ENCODE measurements at places on chromosomes 13 and 19.

- no peak for DNase-seq
Observed at GRCh38 chr13:43725460-43725859, 61.3 kb downstream of the ENOX1 start.

- DNase-seq, result no peak
Observed at GRCh38 chr13:51122868-51123566, 11.9 kb upstream of the C13orf42 start.

DNA sequence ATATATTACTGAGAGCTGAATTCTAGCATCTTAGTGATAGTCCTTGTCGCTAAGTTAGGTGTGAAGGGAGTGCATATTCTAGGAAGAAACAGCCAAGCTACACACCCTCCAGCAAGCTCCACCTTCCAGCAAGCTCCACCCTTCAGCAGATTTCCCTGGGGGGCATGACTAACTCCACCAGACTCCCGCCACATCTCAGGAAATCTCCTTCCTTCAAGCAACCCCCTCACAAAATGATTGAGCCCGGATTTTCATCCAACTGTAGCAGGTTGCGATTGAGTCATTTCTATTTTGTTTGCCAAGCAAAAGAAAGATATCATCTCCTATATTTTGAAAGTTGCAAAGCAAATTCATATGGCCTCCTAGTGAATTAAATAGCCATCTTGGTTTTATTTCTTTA, 162.1 kb upstream of the TMTC4 start:
- no peak for DNase-seq

- no peak for DNase-seq
Observed at GRCh38 chr19:808423-808775, 11.1 kb downstream of the PTBP1 start.

DNA sequence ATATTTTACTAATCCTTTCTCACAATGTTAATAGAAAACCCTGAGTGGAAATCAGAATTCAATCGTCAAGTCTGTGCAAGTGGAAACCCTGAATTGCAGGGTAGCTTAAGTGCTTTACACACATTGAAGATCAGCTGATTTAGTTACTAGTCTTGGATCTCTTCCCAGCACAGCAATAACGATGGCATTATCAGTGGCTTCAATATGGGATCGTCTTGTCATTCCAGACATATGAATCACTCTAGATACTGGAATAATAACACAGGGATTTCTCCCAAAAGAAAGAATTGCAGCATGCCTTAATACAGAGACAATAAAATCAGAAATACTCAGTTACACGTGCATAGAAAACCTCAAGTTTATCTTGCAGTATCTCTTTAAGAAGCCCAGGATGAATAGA, 12.6 kb upstream of the METTL21C start:
- DNase-seq, result no peak

GRCh38 chr13:29162638-29163235, 342.6 kb downstream of the MTUS2 start:
- no peak for DNase-seq

DNA sequence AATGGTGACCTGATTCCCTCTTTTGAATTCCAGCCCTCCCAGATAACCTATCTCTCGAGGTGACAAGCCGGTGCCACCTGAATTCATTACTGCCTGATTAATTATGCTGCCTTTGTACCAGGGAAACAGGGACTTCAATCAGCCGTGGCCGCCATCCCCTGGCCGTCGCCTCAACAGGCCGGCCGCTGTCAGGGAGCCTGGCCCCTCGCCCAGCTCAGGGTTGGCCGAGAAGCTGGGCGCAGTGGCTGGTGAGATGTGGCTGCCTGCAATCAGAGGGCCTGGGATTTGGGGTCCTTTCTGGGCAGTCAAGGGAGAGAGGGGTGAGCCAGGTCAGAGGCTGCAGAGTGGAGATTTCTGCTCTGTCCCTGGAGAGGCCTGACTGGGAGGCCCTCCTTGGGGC, 91.2 kb downstream of the KCTD15 start:
- no peak for DNase-seq

DNA sequence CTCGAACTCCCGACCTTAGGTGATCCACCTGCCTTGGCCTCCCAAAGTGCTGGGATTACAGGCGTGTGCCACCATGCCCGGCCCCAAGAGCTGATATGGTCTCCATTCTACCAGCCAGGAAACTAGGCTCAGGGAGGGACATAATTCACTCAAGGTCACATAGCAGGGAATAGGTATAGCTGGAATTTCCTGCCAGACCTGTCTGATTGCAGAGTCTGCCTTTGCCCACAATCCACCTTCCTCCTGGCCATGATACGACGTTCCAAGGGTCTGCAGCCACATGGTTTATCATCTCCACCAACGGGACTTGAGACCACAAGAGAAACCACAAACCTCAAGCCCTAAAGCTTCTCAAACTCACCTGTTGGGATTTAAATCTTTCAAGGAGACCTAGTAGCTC, 32.0 kb downstream of the ZNRF4 start:
- no peak for DNase-seq

DNA sequence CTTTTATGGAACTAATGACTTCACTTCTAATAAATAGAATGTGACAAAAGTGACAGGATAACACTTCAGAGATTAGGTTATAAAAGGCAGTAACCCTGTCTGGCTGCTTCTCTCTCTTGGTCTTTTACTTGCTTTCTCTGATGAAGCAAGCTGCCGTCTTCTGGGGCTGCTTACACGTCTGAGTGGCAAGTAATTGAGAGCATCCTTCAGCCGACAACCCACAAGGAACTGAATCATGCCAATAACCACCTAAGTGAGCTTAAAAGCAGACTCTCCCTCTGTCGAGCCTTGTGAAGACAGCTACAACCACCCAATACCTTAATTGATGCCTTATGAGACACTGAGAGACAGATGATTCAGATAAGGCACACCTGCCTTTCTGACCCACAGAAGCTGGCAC, 1091.2 kb downstream of the SLITRK1 start:
- no peak for DNase-seq

DNA sequence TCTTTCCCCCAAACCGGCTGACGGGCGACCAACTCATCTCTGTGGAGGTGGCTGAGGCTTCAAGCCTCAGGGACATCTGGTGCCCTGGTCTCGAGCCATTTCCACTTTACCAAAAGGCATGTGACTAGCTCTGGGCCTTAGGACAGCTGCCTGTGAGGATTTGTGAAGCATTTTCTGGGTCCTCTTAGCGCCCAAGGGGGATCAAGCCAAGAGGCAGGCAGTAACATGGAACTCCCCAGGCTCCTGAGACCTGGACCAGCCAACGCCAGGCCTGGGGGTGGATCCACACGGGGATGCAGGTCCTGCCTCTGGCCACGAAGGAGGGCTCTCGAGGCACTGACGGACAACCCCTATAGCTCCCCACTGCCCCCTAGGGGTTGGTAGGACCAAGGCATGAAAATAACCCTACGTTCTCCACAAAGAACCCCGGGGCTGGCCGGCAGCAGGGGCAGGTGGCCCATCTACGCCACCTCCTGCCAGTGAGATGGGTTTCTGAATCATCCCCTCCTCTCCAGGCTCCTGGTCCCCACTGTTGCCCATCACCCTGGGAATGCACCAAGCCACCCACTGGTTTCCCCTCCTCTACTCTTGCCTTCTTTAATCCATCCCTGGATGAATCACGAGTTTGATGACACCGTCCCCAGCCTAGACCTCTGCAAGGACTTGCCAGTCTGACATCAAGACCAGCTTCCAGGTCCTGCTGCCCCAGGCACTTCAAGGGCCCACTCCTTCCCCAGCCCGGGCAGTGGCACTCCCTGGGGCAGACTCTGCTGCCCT, 7.0 kb upstream of the MYDGF start:
- DNase-seq, result no peak

DNA sequence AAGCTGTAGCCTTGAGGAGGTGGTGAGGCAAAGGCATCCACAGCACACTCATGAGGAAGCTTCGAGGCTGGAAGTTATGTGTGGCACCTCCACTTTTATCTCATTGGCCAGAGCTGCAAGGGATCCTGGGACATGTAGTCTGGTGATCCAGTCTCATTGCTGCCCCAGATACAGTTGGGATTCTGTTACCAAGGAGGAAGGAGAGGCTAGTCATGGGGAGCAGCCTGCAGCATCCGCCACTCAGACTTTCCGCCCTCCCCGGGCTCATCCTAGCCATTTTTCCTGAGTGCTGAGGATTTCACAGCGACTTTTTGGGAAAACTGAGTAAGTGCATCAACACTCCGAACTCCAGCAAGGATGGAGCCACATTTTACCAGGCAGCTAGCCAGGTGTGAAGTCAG, 74.4 kb downstream of the DPF1 start:
- DNase-seq, result no peak

GRCh38 chr19:1237754-1238368, at the start of gene CBARP:
Gene CBARP, minus strand, starts transcription at chr19:1238005. Its CDS starts 1,905 bp downstream, at chr19:1236100.
- no peak for DNase-seq

Data from stimulated activated CD8-positive, alpha-beta memory T cell treated with anti-CD3 and anti-CD28 coated beads, Interleukin-7, amount 100 ng/mL, for 1 hour (primary cell).